ENCODE measurements at places on chromosomes 4 and X.

DNA sequence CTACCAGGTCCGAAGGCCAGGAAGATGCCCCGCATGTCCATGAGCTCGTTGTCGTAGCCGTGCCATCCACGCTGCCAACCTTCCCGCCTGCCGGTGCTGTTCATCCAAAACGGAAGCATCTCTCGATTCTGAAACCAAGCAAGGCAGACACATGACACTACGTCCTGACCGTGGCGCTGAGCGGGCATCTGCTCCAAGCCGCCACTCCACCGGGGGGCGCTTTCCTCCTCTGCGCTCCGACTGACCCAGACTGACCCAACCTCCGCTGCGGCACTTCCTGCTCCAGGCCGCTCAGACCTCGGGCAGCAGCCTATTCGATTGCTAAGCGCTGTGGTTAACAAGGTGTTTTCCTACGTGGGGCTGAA is 120.5 kb downstream of the ENPP6 start:
- no peak for DNase-seq

DNA sequence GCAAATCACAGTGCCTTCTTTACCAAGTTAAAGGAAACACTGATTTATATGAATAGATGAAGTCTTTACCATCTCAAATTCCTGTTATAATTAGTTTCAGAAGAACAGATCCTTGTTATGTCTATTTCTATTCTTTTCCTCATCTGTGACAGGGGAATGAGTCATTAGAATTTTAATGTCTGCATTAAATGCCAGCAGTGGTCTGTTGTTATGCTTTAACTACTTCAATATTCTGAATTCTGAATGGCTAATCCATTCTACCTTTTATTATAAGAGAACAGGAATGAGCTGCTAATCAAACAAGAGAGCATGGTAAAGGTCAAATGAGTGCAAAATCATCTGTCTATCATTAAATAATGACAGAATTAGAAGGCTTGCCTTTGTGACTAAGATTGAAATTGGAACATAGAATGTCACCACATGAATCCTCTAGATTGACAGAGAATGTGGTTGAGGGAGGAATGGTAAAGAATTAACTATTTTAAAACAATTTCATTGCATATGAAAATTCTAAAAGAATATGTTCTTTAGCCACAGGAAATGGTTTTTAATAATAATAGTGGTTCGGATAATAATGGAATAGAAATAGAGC is 935.5 kb downstream of the ADGRL3 start:
- no peak for DNase-seq

- DNase-seq: no peak
These were observed 241.4 kb downstream of the GRIA3 start for GRCh38 chrX:123425471-123425870.

GRCh38 chr4:89784686-89785231 is 52.2 kb downstream of the SNCA start:
- DNase-seq: no peak

- DNase-seq: no peak
These were observed 208.2 kb downstream of the APBB2 start for GRCh38 chr4:41006141-41006540.

DNA sequence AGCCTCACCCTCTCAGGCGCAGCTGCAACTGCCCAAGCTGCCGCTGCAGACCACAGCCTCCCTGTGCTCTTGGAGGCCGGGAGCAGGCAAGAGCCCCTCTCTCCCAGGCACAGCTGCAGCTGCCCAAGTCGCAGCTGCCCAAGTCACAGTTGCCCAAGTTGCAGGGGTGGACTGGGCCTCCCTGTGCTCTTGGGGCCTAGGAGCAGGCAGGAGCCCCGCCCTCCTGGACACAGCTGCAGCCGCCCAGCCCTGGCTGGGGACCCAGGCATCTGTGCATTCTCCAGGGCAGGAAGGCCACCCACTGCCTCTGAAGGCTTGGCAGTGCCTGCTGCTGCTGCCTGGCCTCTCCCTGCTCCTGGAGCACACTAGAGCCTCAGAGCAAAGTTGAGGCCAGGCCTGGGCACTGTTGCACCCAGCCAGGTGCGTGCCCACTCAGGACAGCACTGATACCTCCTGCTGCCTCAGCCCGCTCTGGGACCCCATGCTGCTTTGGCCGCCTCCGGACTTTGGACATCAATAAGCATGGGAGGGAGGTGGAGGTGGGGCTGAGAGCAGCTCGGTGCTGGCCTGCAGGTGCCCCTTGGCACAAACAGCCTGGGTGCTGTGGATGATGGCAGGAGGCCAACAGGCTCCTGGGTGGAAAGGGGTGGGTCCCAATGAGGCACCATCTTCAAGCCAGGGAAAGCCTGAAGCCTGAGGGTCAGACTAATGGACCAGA is 247.5 kb downstream of the PDGFC start:
- no peak for DNase-seq

- no peak for DNase-seq
These were observed 241.0 kb upstream of the ANKRD50 start for GRCh38 chr4:124953486-124953885.

- no peak for DNase-seq
These were observed 436.5 kb upstream of the FRG1 start for GRCh38 chr4:189504220-189504619.

GRCh38 chr4:17316566-17316965 is 195.3 kb downstream of the QDPR start:
- no peak for DNase-seq

GRCh38 chrX:139158256-139158655 is 372.3 kb upstream of the F9 start:
- DNase-seq: no peak

DNA sequence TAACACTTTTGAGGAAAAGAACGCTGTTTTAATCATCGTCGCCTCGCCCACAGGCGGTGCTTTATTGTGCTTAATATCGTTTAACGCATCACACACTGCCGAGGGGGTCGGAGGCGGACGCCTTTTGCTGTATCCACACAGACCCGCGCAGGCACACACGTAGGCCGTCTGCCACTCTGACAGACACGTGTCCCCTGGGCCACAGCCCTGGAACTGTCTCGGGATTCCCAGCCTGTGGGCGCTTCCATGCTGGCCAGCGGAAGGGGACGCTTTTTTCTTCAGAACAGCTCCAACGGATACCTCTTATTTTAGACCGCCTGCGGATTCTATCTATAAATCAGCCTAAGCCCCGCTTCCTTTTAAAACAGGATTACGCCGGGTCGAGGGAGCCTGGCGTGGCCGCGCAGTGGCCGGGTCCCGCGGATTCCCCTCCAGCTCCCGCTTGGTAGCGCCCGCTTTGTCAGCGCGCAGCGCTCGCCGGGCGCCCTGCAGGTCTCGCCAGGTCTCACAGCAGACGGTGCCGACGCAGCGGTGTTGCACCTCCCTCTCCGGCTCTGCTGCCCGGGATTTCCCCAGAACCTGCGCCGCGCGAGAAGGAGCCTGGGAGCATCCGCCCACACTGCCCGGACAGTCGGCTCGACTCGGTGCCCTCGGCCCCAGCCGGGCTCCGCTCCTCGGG is at the start of gene NOCT:
TSS of gene NOCT (plus strand) at position 513 of the 679 bp plus-strand sequence. CDS start 201 bp downstream, outside the sequence.
- peak; percentile 87 for DNase-seq

DNA sequence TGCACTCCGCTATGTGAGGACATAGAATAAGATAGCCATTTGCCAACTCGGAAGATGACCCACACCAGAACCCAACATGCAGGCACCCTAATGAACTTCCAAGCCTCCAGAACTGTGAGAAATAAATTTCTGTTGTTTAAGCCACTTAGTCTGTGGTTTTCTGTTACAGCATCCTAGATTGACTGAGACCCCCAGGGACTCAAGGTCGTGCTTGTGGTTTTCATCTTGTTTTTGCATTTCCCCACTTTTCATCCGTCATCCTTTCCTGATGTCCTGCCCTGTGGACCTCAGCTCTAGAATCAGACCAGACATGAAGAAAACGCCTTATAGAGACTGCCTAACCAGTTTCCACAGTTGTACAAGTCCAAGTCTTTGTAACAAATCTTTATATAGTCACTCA is 54.4 kb downstream of the MCUB start:
- DNase-seq: no peak

- peak; percentile 45 for DNase-seq
These were observed 52.5 kb downstream of the SORCS2 start for GRCh38 chr4:7244751-7245320.

- DNase-seq: no peak
These were observed 1554.7 kb upstream of the TENM3 start for GRCh38 chr4:180688480-180688879.

- DNase-seq: no peak
These were observed 14.1 kb upstream of the PAPSS1 start for GRCh38 chr4:107734120-107734519.

- no peak for DNase-seq
These were observed 157.3 kb downstream of the AASDH start for GRCh38 chr4:56229947-56230346.

GRCh38 chrX:18886005-18886343 is 97.9 kb downstream of the PHKA2 start:
- DNase-seq: no peak

DNA sequence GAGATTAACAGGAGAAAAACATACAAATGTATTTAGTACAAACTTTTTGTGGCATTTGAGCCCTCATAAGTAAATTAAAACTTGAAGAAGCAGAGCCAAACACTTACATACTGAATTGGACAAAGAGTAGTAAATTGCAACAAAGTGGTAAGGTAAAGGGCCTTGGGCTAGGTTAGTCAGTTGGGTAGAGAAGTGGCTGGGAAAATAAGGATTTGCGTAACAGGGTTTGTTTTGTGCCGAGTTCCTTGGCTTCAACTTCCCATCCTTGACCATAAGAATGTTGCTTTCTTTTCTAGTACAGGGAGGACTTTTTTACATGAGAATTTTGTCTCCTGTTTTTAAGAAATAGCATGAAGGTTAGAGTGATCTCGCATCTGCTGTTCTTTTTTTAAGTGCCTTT is 33.3 kb upstream of the DSPP start:
- no peak for DNase-seq

DNA sequence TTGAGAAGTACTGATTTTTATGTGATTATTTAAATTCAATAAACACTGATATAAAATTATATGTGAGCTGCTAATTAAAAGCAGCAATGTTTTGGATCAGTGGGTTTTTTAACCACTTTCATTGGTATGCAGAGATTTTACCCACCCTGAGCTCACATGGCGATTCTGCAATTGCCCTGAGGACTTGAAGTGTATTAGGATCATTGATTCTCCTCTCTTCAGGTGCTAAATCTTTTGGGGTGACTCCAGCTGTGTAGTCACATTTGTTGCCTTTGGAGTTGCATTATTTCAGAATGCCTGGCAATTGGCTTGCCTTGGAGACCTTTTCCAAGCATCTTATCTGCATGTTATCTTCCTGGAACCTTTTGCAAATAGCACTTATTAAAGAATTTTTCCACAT is 51.3 kb downstream of the UGT8 start:
- no peak for DNase-seq

- DNase-seq: no peak
These were observed 162.9 kb upstream of the USP9X start for GRCh38 chrX:40922307-40922706.

GRCh38 chr4:30956916-30957315 is 236.7 kb downstream of the PCDH7 start:
- no peak for DNase-seq

DNA sequence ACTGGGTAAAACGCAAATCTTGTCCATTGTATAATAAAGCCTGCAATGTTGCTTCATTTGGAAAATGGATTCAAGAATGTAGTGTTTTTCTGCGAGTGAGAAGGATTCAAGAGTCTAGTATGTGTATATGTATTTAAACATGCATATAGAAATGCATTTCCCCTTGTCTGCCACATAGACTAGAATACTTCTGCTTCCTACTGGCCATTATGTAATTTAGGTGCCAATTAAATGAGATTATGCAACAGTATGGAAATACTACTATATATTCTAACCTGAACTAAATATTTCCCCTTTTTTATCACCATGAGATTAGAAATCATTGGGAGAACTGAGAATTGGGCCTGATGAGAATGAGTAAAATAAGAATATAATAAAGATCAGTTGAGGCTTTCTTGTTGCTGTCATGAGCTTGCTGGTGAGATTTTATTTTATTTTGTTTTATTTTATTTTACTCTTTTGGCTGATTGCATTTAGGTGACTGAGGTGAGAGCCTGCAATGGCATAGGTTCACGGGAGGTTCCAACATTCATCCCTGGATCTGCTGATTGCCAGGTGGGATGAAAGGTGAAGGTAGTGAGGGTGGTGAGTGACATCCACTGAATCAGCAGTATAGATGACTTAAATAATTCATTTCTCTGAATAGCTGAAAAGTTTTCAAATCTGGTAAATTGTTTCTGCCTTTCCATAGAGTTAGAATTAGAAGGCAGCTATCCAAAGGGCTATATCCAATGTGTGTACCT is 95.6 kb upstream of the SLC4A4 start:
- no peak for DNase-seq

GRCh38 chrX:155766321-155766720 is 114.8 kb upstream of the VAMP7 start:
- DNase-seq: no peak

- DNase-seq: no peak
These were observed 150.8 kb upstream of the DIPK2B start for GRCh38 chrX:45351478-45351877.

DNA sequence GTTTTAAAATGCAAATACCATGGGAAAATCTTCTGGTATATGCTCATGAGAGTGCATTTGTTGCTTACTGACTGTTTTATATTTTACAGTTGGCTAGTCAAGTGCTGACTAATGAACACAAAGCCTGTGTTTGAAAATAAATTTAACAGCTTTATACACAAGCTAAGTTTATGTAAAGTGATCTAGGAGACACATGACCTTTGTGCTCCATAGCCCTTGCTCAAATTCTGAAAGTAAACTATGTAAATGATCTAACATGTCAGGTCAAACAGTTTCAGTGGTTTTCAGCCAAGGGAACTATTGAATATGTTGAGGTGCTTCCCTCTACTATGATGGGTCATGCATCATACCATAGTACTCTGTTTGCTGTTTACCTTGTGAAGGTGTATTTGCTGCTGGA is 36.7 kb downstream of the DIAPH2 start:
- DNase-seq: no peak

- DNase-seq: no peak
These were observed 153.5 kb downstream of the HHIP start for GRCh38 chr4:144799486-144799885.

- DNase-seq: peak; percentile 38
These were observed 600 bp downstream of the BEX4 start for GRCh38 chrX:103215425-103215991.

DNA sequence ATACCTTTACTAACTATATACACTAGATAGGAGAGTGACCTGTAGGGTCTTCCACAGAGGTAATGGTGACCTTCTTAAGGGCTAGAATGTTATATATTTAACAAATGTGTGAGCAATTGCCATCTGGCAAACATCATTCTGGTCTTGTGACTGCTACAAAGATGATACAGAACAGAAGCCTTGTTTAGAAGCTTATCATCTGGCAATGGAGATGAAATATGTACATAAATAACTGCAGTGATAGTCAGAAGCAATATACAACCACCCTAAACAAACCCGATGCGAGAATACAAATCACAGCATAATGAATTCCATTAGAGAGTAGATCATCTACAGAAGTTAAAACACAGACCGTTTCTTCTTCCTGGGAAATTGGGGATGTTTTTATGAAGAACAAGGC is 952.7 kb upstream of the SLIT2 start:
- DNase-seq: no peak

GRCh38 chr4:69713593-69713992 is 46.8 kb downstream of the SULT1B1 start:
- no peak for DNase-seq
